ENCODE measurements at places on chromosomes 16 and 17.

DNA sequence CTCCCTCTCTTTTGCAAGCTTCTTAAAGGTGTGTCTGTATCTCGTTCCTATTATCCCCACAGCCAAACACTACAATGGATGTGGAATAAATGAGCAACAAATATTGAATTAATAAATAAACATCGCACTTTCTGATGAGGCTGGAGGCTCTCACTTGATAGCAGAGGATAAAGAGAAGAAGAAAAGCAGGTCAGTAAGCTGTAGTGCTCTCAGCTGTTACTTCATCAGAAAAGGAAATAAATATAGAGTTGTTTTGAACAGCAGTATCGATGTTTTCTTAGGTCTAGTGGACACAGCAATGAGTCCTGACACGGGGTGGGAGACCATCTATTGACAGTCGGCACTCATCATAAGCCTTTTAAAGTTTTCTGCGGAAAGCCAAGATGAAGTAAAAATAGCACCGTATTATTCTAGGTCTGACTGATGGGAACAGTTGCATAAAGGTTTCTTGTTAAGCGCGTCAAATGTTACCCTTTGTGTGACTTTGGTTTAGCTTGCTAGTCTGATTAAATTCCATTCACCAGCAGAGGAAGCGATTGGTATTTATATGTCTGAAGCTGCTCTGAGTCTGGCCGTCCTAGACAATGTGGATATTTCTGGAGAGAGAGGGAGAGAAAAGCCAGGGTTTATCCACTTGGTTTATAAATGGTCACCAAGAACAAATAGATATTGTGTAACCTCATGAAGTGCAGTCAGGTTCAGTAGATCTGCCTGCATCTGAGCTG lies 646.1 kb downstream of the CDH11 start:
- no peak for DNase-seq

DNA sequence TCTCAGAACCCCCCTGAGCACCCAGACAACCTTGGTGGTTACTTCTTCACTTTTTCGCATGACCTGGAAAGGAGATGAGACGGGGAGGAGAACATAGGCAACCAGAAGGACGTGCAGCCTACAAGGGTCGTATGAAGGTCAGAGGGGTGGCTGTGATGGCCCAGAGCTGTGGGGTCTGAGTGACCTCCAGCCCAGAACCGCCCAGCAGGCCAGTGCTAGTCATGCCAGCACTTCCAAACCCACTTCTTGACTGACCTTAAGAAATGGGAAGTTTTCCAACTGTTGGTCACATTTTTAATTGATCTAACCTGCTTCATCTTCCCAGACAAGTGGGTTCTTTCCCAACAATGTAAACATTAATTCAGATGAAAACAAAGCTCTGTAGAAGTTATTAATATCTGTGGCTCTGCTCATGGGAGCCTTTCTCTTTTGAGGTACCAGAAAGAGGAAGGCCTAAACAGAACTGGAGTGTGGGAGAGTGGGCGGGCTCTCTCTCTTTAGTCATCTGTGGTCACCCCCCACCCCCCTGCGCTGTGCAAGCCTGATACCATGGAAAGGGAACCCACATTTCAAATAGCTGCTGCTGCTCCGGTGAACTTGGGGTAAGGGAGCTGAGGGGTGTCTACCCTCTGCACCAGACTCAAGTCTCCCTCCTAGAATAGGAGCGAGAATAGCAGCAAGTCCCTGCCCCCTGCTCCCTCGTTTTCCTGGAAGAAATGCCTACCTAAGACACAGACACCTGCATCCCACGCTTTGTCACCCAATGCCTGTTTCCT lies 101.6 kb downstream of the RAB11FIP4 start:
- peak; percentile 84 for DNase-seq

- DNase-seq = no peak
These were observed 86.6 kb downstream of the C16orf95 start for GRCh38 chr16:87230571-87230970.

DNA sequence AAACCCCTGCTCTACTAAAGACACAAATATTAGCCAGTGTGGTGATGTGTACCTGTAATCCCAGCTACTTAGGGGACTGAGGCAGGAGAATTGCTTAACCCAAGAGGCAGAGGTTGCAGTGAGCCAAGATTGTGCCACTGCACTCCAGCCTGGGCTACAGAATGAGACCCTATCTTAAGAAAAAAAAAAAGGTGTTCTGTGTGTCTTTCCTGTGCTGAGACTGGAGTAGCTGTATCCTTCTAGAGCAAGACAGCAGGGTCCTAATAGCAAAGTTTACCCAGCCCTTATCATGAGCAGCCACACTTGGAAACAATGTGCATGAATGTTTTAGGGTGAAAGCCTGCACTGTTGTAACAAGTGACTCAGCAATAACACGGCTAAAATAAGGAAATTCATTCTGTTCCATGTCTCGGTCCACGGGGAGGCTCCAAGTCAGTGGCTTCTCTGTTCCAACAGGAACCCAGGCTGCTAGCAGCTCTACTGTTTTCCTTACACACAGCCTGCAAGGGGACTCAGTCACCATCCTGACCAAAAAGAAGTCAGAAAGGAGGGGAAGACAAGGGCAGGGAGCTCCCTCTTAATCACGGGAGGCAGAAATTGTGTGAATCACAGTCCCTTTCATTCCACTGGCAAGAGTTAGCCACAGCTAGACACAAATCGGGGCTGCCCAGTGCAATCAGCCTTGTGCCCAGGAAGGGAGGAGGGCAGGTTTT lies 7.1 kb upstream of the SLC5A11 start:
- no peak for DNase-seq

GRCh38 chr17:7857713-7858521 lies at the start of gene CYB5D1:
TSS of gene CYB5D1 (plus strand) at chr17:7858003. CDS start at chr17:7858135, 132 bp downstream.
- DNase-seq = peak; percentile 89

DNA sequence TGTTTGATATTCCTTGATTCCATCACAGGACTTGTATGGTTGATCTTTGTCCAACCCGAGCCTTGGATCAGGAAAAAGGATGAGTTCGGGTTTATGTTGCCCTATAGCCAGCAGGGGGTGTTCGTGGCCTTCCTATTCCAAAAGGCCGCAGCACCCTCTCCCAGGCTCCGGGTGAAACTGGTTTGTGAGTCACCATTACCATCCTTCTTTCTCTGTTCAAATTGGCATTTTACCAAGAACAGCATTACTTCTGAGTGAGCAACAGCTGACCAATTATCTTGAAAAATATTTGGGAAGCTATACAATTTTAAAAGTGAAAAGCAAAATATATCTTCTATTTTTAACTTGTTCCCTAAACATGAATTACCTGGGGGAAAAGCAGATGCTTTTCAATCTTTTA lies 24.3 kb upstream of the KRT20 start:
- peak; percentile 81 for DNase-seq

GRCh38 chr16:66070140-66070917 lies 296.2 kb upstream of the CDH5 start:
- DNase-seq = no peak

DNA sequence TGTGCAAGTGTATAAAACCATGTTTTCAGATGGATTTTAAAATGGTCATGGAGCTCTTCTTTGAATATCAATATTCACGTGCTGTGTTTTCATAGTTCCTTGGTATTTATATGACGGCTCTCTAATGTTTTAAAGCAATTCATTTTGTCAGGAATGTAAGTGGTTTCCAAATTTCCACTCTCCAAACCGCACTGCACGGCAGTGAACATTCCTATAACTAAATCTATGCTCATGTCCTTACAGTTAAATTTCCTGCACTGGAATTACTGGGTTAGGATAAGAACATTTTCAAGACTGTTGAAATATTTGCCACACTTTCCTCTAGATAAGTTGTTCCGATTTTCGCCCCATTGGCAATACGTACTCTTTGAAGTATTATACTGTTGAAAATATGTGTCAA lies 398.9 kb downstream of the PMP22 start:
- no peak for DNase-seq

- no peak for DNase-seq
These were observed 688 bp downstream of the CA10 start for GRCh38 chr17:52157603-52158449.

DNA sequence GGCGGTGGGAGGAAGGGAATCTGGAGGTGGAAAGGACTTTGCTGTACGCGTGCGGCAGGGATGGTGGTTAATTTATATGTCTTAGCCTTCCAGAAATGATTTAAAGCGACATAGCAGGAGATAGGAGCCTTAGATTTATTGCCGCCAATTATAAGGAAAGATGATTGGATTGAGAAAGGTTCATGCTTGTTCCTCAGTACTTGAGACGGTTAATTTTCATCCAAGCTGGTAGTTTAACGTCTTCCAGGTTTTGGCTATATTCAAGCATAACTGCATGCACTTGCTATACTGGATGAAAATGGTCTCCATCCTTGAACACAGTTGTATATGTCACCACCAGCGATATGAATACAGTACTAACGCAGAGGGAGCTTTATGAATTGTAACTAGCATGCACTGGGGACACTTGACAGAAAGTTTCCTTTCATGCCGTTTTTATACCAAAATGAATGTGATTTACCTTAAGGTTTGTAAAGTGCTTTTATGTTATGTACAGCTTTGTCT lies 610 bp upstream of the PEX12 start:
- DNase-seq = no peak

GRCh38 chr17:63629627-63630026 lies 7.4 kb downstream of the MAP3K3 start:
- no peak for DNase-seq

GRCh38 chr17:30927756-30928155 lies 6.0 kb downstream of the ADAP2 start:
- no peak for DNase-seq

DNA sequence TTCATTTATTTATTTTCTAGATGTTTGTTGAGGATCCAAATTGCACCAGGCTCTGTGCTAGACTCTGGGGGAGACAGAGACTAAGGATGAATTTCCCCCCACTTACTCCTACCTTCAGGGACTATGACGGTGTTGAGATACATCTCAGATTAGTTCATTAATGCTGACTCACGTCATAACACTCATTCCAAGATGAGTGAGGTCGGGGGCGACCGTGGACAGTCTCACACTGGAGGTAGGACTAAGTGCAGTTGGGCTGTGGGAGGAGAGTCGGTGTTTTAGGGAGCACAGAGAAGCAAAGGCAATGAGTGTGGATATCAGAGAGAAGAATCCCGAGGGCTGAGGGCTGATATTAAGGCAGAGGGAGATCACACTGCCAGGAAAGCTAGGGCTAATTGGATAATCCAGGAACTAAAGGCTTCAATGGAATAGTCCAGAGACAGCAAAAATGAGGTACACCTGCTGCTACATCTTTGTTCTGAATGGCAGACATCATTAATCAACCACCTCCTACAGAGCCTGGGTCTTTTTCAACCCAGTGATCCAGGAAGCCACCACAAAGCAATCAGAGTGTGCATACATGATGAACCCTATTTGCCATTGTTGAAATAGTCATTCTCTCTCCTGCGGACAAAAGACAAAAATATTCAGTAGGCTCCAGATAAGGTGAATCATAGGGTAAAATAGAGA lies 38.6 kb upstream of the CACNG4 start:
- no peak for DNase-seq

DNA sequence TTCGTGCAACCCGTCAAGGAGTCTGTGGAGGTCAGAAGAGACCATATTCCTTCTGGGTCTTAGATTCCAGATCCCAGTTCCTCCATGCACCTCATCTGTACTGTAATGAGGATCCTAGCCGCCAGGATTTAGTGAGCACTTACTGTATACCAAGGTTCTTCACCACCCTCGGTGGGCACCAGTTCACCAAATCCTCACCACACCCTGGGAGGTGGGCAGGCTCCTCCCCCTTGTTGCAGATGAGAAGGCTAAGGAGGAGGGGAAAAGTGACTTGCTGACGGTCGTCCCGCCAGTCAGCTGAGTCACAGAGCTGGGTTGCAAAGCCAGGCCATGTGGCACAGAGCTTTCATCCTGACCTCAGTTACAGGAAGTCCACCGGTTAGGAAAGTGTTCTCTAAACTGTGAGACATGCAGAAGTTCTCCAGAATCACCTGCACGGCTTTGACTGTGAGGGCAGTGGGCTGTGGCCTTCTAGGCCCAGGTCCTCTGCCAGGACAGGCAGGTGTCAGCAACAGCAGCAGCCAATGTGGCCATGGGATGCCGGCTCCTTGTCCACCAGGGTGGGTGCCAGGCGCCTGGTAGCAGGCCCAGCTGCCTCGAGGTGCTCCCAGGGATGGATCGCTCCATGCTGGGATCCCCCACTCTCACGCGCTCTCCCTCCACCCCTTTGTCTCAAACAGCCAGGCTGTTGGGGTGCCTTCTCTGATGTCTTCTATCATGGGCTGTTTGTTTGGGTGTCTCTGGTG lies 240.3 kb upstream of the GSE1 start:
- peak; percentile 8 for DNase-seq

- no peak for DNase-seq
These were observed 7.0 kb upstream of the CDC42EP4 start for GRCh38 chr17:73318836-73319235.

DNA sequence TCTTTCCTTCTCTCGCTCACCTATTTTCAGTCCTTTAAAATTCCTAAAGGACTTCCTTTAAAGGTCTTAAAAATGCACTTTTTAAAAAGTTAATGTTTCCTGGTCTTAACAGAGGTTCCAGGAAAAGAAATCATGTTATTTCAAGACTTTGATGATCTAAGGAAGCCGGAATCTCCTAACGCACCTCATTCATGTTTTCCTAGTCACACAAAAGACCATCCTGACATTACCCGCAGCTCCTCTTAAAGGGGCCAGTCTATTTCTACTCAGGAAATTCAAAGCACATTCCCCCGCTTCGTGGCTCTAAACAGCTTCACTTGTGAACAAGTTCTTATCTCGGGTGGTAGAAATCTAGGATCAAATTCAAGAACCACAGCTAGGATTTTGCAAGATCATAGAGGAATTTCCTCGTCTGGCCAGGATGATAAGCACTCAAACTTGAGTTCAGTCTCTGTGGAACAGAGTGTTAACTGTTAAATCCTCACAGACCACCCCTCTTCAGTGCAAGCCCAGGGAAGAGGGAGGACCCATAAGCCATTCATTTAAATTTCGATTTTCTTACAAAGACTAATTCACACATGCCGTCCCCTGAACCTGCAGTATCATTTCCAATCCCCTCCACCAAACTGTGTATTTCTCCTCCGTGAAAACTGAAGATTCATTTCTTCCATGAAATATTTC lies 137.1 kb upstream of the AXIN2 start:
- DNase-seq = no peak

GRCh38 chr17:76150712-76151622 lies 9.9 kb upstream of the FOXJ1 start:
- DNase-seq = no peak

DNA sequence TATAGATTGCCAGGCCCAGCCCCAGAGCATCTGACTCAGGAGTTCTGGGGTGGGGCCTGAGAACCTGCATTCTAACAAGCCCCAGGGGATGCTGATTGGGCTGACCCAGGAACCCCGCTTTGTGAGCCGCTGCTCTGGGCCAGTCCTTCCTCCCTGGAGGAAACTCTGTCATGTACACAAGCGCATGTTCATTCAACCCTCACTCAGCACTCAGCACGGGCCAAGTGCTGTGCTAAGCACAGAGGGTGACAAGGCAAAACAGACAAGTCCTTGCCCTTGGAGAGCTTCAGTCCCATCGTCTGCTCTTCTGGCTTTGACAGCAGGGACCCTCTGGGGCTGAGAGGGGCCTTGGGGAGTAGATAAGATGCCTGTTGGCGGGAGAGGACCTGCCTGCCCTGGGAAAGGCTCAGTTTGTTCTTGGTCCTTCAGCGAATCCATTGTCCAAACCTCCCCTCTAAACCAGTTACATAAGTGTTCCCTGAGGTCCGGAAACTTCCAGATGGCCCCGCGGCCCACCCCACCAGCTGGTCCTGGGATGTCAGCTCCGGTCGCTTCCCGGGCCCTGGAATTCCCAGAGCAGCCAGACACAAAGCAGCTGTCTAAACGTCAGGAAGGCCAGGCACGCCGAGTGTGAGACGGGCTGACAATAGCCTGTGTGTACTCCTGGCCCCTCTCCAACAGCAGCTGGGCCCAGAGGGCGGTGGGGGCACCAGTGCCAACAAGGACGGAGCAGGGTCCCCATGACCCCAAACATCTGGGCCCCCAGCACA lies 88.8 kb downstream of the ZDHHC7 start:
- no peak for DNase-seq

Data from CD4-positive, alpha-beta T cell treated with Interleukin-17A for 4 hours (primary cell).